Activated CD4-positive, alpha-beta T cell treated with anti-CD3 and anti-CD28 coated beads, Interleukin-2, amount 10 ng/mL, durations not matched to agents 24 days and 14 days (primary cell): ENCODE measurements at places on chromosomes 3 and 15.

- DNase-seq = no peak
These were observed 160.1 kb downstream of the MFSD1 start for GRCh38 chr3:158961911-158962310.

DNA sequence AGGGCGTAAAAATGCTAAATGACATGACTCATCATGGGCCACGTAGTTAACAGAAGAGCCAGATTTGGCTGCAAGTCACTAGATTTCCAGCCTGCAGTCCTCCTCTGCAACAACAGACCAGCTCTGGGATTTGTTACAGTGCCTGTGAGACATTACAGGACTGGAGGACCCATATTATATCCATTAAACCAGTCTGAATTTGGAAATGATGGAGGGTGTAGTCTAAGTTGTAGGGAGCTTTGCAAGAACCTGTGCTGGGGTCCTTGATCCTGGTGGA is 10.8 kb downstream of the ZNF774 start:
- DNase-seq = no peak

DNA sequence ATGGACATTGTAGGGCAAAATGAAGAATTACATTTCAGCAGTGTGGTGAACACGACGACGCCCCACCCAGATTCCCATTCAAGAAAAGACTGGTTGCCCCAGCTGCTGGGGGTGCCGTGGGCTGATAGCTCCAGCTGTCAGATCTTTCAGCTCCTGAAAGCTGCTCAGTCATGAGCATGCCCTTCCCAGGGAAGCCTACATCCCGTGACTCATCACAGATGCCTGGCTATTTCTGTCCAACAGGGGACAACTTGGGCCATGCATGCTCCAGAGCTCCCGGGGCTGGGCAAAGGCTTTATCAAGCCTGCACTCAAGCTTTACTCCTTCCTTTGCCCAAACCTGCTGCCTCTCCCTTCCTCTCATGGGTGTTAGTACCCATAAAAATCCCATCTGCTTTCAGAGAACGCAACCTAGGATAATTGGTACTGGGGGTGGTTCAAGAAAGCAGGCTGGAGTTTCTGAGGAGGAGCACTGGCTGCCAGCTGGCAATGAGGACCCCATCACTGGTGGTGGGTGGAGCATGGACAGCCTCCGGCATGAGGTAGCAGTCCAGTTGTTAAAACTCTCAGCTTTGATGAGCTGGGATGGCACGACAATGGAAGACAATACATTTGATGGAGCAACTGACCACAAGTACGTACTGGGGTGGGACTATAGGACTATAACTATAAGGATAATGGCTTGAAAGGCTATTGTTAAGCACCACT is 16.4 kb upstream of the ST8SIA2 start:
- no peak for DNase-seq

- no peak for DNase-seq
These were observed 72.1 kb upstream of the FNDC3B start for GRCh38 chr3:171967137-171967783.

GRCh38 chr3:183845608-183846288 is 20.4 kb upstream of the MAP6D1 start:
- no peak for DNase-seq

- DNase-seq = no peak
These were observed 35.8 kb downstream of the IFT122 start for GRCh38 chr3:129475863-129476262.

DNA sequence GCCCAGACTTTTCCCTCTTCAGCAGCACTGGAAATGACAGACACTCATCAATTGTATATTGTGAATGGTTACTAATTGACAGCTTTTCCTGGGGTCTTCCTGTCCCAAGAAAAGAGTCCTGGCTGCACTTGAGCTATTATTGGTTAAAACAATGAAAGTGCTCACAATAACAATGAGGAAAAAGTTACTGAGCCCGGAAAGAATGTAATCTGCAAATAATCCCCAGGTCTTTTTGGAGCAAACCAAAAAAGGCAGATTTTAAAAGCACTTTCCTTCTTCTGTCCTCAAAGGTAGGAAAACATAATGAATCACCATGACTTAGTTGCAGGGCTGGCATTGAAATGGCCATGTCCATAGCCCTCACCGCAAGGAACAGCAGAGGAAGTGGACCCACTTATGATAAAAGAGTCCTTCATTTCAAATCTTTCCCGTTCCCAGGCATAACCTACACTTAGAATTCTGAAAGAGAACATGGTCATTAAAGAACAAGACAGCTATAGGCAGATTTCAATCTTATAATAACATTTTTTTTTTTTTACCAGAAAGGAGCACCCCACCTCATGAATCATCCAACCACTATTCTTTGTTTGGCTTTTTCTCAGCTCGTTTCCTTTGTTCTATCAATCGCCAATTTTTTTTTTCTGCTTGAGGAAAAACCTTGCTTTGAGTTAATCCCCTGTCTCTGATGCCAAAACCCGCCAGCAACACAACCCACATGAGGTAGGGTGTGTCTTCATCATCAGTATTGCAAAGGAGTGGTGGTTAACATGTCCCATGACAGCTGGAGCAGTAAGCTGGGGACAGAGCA is 35.5 kb upstream of the ATP1B3 start:
- no peak for DNase-seq

DNA sequence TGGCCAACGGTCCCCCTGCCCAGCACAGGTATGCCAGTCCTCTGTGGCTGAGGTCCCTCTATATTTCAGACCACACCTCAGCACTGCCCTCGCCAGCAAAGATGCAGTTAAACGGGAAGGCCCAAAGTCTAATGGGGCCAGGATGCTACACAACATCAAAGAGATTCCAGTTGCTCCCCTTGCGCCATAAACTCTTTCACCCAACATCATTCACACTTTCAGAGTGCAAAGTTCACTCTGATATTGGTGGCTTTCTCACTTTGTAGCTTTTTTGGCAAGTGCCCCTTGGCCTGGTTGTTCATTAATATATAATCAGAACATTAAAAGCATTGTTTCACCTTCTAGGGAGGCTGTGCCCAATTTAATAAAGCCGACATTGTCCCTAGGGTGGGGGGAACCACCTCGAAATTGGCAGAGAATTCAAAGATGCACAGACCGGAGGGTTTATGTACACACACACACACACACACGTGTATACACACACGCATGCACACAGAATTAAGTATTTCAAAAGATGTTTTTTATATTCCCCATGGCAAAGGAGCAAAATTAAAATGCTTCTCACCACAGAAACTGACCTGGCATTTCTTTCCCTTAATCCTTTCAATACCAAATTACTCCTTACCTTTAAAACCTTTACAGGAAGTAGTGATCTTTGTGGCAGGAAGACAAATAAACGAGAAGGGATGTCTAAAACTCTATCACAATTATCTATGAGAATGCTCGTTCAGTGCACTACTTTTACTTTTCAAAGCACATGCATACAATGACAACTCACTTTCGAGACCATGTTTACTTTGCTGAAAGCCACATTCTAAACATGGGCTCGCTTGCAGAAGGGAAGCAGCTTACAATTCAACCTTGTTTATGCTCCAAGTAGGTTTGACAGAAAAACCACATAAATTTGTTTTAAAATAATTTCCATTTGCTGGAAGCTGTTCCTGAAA is 19.5 kb downstream of the LRIG1 start:
- DNase-seq = peak; percentile 78

DNA sequence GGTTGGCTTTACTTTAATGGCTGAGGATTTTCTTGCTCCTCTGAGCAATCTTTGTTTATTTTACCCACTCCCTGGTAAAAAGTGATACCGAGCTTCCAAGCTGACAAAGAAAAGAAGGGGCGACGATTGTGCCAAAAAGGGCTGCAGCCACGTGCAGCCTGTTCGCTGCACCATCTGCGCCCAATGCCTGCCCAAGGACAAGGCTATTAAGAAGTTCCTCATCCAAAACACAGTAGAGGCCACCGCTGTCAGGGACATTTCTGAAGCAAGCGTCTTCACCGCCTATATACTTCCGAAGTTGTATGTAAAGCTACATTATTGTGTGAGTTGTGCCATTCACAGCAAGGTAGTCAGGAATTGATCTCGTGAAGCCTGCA is 4.4 kb downstream of the ARHGAP31 start:
- DNase-seq = peak; percentile 47

- DNase-seq = no peak
These were observed 1072.7 kb downstream of the EPHA3 start for GRCh38 chr3:90180096-90180495.

DNA sequence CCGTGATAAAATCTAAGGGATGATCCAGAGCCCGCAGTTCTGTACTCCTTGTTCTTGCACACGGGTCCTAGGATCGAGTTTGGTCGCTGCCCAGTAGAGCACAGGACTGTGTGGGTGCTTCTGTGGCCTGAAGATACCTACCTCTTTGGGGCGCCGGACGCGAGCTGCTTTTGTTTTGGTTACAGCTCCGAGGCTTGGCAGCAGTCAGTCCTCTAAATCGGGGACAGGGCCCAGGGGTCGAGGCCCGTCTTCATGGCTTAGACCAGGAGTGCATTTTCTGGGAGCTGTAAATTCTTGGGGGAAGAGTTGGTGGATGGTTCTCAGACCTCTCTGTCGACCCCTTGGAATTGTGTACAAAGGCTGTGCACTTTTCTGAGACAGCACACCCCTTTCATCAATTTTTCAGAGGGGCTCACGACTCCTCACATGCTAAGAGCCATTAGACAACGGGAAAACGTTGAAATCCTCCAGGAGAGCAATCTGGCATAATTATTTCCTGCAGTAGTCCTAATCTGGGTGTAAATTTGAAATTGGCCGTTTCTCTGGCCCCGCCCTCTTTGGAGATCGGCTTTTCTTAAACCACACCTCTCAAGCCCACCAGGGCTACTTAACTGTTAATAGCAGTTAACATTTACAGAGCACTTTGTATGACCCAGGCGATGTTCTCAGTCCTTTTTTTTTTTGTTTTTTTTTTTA is 928 bp downstream of the CEP97 start:
- peak; percentile 83 for DNase-seq

DNA sequence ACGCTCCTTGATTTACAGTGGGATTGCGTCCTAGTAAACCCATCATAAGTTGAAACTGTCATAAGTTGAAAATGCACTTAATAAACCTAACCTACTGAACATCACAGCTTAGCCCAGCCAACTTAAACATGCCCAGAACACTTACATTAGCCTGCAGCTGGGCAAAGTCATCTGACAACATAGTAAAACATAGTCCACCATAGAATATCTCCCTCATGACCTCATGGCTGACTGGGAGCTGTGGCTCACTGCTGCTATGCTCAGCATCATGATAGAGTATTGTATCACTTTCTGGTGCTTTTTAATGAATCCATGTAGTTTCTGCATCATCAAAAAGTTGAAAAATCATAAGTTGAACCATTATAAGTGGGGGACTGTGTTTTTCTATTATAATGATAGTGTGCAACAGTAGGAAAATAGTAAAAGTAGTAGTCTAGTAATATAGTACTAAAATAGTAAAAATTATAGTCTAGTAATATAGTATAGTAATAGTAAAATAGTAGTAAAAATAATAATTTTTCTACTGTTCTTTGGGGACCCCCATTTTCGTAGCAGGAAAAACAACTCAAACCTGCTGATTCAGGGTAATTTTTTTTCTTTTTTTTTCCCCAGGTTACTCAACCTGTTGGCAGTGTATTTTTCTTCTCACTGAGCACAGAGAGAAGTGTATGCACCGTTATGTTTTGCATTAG is 233.5 kb downstream of the MYRIP start:
- DNase-seq = no peak

- DNase-seq = no peak
These were observed 901 bp upstream of the CHST14 start for GRCh38 chr15:40469776-40470390.

DNA sequence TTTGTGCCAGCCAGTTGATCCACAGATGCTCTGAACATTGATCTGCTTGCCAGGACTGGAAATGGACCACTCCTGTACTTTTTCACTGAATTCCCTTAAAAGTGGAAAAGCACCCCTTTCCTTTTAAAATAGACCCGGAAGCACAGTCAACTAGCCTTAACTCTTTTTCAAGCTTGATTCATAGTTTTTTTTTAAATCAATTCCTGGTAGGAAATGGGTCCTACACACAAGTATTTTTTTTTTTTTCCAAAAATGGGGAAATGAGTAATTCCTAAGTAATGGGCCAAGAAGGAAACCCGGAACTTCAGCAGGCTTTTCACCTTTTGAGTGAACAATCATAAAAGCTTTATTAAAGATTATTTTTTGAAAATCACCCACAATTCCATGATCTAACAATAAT is 234.4 kb upstream of the ADAMTS9 start:
- DNase-seq = no peak

GRCh38 chr3:14402304-14402811 is at the start of gene SLC6A6:
TSS of gene SLC6A6 (plus strand) at chr3:14402606. CDS start at chr3:14443635, 41,029 bp downstream.
- peak; percentile 98 for DNase-seq

- DNase-seq = no peak
These were observed 5.7 kb upstream of the PLSCR1 start for GRCh38 chr3:146550070-146550615.

GRCh38 chr15:40695469-40695890 is 506 bp downstream of the RAD51 start:
- DNase-seq = peak; percentile 82

DNA sequence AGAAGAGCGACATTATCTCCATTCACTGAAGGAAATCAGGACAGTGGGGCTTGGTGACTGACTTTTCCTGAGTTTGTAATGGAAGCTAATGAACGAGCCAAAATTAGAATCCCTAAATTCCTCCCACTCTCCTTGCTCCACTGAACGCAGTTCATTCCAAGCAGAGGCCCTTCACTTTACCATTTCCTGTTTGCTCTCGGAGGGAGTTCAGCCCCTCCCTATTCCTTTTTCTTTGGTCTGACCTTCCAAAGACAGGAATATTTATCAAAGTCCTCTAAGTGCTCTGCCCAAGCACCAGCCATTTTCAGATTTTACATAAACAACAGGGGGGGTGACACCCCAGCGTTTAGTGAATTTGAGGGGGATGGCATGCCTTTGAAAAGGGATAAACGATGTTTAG is 24.0 kb upstream of the PTPRG start:
- no peak for DNase-seq

DNA sequence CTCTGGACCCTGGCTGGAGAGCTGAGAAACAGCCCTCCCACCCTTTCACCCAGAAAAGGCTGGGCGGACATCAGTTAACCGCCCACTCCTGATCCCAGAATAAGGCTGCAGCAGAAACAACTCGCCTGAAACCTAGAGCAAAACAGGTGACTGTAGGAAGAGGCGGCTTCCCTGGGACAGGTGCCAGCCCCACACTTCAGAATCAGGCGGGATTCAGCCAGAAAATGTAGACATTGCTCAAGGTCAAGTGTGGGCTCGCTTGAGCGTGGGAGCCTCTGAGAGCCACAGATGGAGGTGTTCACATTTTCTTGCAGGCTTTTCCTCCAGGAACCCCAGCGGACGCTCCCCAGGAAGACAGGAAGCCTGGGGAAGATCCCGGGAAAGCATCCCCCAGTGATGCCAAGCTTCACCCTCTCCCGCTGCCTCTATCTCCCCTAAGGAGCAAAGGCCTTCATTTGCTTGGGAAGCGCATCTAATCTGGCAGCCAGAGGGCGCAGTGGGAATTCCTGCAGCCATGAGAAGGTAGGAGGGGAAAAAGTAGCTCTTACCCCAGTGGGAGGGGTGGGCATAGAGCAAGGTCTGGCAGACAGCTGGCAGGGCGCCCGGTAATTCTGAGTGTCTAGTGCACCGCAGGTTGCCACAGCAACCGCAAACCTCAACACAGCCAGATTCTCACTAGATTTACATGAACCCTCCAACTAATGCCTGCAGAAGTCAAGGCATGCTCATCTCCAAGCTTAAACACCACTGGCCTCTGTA is 77.7 kb downstream of the OCA2 start:
- no peak for DNase-seq
